ENCODE measurements at places on chromosomes 11 and 22.

GRCh38 chr22:21760640-21761039 lies 25.0 kb upstream of the YPEL1 start:
- no peak for DNase-seq

GRCh38 chr11:118918128-118918685 lies 7.5 kb downstream of the BCL9L start:
- no peak for DNase-seq

GRCh38 chr11:10627816-10628215 lies 59.4 kb upstream of the LYVE1 start:
- no peak for DNase-seq

GRCh38 chr22:41247703-41248102 lies 7.0 kb upstream of the CHADL start:
- no peak for DNase-seq

DNA sequence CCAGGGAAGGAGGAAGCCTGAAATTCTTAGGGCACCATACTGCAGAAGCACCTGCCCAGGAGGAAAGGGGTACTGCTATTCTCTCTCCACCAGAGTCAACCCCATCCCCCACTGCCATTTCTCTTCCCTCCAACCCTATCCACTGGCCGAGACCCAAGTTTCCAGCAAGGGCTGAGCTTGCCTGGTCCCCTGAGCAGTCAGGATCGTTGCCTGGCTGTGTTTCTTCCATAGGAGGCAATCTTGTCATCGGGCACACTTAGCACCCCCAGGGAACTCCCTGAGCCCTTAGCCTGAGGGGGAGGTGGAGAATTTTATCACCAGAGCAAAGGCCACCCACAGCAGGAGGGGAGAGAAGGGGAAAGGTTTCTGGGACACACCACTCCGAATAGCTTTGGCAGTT lies 115.8 kb upstream of the NECTIN1 start:
- no peak for DNase-seq

GRCh38 chr11:84543367-84544159 lies 1083.6 kb downstream of the DLG2 start:
- DNase-seq: no peak

Measured in activated T-helper 1 cell treated with Interleukin-2 at 50 U/mL for 16 hours (primary cell).